ENCODE measurements at places on chromosomes 2 and 18.

DNA sequence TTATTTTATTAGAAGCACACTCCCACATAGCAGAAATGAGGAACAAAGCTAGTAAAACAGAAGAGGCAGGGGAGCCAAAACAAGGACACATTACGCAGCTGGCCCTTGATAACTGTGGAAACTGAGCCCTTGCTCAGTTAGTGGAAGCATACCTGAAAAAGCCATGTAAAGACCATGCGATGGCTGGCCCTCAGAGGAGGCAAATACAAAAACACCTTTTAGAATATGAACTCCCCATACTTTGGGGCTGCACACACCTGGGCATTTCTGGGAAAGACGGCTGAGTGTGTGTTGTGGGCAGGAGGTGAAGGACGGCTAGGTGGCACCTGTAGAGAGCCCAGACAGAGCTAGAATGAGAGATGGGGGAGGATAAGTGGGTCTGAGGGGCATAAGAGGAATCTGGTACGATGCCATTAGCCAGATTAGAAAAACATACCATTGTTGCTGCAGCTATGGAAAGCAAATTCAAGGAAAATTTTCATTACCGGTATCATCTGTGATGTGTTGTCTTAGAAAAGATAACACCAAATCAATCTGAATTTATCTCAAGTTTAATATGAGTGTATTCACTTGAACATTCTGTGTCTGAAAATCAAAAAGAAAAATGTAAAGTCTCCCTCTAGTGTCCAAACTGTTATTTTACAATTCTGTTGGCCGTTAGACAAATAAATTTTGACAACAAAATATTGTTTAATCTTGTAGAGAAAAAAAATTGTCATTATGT, 45.2 kb upstream of the SULT1C3 start:
- no peak for DNase-seq

- DNase-seq, result no peak
These were observed 387.8 kb downstream of the IRS1 start for GRCh38 chr2:226411727-226412360.

DNA sequence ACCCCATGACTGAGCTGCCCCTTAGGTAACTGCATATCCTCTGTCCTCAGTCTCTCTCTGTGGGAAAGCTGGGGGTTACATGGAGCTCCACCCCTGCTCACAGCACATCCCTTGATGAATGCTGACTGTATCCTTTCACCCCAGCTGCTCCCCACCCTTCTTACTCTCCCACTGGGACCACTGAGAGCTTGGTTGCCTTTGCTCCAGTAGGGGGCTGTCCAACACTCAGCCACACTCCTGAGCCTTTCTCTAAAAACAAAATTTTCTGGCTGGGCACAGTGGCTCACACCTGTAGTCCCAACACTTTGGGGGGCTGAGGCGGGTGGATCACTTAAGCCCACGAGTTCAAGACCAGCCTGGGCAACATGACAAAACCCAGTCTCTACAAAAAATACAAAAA, 89.2 kb upstream of the MSH2 start:
- no peak for DNase-seq

DNA sequence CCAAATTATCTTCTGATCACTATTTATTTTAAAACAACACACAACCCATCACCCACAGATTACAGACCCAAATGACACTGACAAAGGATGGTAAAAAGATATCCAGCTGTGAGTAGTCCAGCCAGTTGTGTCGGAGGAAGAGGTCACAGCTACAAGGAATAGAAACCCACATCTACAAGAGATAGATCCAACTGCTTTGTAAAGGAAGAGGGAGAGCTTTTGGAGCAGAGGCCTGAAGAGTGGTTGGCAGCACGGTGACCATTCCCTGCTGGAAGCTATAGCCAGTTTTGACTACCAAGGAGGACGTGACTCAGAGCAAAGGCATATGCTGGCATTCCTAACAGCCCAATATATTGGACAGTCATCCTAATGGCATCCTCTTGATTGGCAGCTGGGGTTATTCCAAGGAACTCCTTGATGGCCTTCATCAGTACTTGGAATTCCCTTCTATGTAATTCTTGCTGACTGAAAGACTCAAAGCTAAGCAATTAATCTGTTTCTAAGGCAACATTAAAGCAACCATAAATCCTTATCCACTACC, 17.1 kb downstream of the SLC8A1 start:
- no peak for DNase-seq

DNA sequence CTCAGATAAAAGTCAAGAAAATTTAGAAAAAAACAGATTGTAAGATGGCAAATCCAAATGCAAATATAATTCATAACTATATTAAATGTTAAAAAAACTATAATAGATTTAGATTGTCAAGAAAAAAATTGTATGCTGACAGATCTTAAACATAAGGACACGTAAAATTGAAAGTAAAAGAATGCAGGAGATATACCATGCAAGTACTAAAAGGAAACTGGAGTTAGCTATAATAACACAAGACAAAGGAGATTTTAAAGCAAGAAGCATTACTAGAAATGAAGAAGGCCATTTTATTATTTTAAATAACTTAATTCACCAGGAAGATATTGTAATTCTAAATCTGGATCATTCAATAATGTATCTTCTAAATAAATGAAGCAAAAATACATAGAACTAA, 48.3 kb downstream of the TTC21B start:
- DNase-seq, result no peak

DNA sequence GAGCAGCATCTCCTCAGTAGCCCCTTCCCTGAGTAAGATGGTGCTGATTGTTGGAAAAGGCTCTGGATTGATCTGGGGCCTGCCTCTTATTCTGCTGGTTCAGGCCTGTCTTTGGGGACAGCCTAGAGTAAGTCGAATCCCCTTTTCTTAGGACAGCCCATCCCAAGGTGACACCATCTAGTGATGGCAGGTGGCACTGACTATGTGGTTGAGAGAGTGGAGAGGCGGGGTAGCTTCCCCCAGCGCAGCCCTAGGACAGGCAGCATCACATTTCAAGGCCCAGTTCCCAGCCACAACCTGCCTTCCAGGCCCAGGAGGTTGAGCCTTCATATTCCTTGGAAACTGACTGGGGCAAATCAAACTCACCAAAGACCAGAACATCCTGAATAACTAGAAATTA, 69.1 kb upstream of the B3GNT7 start:
- no peak for DNase-seq

DNA sequence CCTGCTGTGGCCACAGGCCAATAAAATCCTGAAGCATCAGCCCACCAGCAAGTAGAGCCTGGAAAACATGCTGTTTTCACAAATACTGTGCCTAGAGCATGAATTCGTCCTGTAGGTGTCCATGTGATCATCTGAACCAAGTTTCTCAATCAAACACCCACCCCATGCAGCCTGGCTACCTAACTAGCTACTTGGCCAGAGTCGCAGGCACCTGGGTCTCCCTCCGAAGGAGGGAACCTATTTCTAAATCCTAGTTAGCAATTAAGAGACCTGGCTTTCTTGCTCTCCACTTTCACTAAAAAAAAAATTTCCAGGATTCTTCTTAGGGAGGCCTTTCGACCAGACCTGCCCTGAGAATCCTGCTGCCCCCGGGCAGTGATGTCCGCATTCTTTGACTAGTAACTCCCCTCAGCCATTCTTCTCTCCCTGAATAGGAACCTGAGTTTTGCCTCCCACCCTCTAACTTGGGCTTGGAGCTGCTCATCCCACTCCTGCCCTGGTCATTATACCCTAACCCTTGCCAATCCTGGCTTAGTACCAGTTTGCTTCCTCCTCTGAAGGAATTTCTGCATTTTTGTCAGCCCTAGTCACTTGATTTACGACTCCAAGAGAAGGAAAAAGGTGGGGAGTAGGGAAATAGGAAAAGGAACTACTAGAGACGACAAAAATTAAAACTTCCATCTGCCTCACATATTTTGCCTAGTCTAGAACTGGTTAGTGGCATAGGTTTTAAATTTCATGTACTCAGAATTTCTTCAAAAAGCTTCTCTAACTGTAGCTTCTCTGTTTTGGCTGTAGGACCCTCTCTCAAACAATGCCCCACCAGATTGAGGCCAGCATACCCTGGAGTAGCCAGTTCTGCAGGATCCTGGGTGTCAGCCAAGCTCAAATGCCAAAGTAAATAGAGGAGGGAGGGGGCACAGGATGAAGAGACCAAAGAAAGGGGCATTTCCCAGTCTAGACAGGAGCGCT, 25.4 kb upstream of the TANK start:
- no peak for DNase-seq

DNA sequence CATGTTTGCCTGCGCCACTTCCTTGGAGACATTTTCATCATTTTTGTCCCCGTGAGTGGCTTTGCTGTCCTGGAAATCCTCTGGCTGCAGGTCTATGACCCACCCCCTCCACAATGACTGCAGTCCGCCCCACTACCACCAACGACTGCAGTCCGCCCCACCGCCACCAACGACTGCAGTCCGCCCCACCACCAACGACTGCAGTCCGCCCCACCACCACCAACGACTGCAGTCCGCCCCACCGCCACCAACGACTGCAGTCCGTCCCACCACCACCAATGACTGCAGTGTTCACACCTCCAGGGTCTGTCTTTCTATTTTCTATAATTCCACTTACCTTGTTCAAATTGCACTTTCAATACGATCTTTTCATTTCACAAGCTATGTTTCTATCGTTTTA, 820.7 kb upstream of the SALL3 start:
- DNase-seq, result no peak

DNA sequence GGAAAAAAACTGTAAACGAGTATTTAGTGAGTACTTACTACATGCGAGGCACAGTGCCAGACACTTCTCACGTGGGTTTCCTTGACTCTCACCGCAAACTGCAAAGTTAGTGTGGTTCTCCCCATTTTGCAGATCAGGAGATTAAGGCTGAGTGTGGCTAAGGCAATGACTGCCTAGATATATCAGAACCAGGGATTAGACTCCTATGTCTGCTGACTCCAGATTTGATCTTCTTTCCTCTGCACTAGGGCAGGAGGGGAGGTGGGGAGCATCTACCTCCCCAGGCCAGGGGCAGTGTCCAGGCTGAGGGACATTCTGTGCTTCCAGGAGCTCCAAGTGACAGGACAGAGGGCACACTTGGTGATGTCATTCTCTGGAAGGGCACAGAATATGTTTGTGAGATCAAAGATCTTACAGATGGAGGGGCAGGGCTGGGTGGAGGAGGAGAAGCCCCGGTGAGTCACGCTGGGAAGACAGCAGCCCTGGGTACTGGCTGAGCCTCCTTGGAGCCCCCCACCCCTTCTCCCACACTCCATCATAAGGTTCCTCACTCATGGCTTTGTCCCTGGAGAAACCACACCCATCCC, 92.4 kb downstream of the RHOB start:
- DNase-seq, result no peak

DNA sequence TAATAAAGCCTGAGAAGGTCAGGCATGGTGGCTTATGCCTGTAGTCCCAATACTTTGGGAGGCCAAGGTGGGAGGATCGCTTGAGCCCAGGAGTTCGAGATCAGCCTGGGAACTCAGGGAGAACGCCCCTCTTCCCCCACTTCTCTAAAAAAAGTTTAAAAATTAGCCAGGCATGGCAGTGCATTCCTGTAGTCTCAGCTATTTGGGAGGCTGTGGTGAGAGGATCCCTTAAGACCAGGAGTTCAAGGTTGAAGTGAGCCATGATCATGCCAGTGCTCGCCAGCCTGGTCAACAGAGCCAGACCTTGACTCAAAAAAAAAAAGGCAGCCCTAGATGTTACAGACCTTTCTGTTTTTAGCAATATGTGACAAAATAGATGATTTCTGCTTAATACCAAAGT, 83.4 kb downstream of the AP1S3 start:
- no peak for DNase-seq

DNA sequence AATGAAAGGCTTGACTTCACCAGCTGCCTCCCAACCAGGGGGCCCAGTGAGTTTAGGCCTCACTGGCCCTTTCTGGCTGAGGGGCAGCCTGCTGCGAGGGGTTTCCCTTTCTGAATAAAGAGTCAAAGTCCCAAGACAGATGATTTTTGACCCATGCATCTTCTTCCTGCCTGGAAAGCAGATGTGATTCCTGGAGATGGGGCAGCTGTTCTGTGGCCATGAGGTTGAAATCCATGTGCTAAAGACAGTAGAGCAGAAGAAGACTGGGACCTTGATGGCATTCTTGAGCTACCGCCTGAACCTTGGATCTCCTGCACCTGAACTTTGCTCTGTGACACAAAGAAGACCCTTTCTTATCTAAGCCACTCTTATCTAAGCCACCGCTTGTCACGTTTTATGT, 19.8 kb downstream of the HPCAL1 start:
- DNase-seq, result no peak

- no peak for DNase-seq
These were observed 248.8 kb upstream of the SLC39A10 start for GRCh38 chr2:195408196-195408595.

- DNase-seq, result no peak
These were observed 40.8 kb upstream of the CYP1B1 start for GRCh38 chr2:38116762-38117161.

DNA sequence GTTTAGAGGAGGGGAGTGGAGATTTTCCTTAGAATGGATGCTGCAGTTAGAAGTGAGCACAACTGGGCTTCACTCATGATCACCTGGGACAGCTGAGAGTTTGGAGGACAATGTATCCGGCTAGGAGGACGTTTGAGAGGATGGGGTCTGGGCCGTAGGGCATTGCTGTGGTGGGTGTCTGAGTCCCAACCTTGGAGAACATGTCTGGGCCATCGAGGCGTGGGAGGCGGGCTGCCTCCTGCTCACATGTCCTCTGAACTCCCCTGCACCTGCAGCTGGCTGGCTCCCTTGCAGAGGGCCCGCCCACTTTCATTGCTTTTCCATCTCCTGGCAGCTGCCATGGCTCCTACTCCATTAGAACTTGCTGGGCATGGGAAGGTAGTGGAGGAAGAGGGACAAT, 203.0 kb upstream of the PXDN start:
- DNase-seq, result no peak

- no peak for DNase-seq
These were observed 27.3 kb downstream of the LAMA3 start for GRCh38 chr18:23716516-23716915.

DNA sequence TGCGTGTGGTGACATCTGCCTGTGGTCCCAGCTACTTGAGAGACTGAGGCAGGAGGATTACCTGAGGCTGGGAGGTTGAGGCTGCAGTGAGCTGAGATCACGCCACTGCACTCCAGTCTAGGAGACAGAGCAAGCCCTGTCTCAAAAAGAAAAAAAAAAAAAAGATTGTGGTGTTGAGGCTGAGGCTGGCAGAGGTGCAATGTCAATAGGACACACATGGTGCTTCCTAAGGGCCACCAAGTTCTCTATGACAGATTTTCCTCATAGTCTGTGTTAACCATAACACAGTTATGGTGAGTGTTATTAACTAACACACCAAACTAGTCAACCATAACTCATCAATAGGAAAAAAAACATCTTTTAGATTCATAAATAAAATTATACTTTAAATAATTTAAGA, 494.4 kb downstream of the TMX3 start:
- DNase-seq, result no peak

- DNase-seq, result no peak
These were observed 7.6 kb upstream of the MSTN start for GRCh38 chr2:190069936-190070696.

- no peak for DNase-seq
These were observed 1302.1 kb upstream of the TMEFF2 start for GRCh38 chr2:193496786-193497185.

- no peak for DNase-seq
These were observed 8.8 kb downstream of the NR4A2 start for GRCh38 chr2:156323754-156324153.
